ENCODE measurements at places on chromosomes 11 and 22.

DNA sequence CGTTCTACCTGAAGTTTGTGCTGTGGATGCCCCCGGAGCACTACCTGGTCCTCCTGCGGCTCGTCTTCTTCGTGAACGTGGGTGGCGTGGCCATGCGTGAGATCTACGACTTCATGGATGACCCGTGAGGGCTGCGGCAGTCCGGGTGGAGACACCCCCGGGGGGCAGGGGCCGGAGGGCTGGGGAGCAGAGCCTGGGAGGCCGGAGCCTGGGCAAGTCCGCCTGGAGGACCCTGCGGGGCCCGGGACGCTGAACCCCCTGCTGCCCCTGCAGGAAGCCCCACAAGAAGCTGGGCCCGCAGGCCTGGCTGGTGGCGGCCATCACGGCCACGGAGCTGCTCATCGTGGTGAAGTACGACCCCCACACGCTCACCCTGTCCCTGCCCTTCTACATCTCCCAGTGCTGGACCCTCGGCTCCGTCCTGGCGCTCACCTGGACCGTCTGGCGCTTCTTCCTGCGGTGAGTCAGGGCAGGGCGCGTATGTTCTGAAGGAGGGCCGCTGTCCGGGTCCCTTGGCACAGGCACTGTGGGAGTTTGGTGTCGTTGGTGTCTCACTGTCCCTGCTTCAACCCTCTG is 17.3 kb downstream of the RNH1 start:
- DNase-seq, result no peak

DNA sequence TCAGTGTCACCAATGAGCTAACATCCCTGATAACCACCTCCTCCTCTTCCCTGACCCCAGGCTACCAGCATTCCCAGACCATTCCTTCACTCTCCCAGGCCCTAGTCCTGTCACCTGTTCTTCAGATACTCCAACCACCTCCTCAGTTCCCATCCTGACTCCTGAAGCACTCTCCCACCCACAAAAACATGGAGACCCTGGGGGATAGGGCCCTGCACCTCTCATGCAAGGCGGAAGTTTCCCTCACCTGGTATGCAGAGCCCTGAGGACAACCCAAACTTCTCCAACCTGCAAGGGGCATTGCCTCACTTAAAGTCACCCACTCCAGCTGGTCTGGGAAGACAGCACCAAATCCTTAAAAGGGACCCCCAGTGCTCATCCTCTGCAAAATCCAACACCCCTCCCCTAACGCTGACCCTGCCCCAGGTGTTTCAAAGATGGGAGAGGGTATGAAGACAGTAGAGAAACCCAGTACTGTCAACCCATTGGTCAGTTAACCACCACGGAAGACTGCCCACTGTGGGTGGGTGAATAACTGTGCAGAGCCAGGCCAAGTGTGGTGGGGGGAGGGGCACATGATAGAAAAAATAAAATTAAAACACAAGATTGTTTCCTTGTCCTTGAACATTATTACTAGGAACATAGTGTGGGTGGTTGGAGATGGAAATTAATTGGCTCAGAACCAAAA is 1.4 kb downstream of the TNKS1BP1 start:
- no peak for DNase-seq

DNA sequence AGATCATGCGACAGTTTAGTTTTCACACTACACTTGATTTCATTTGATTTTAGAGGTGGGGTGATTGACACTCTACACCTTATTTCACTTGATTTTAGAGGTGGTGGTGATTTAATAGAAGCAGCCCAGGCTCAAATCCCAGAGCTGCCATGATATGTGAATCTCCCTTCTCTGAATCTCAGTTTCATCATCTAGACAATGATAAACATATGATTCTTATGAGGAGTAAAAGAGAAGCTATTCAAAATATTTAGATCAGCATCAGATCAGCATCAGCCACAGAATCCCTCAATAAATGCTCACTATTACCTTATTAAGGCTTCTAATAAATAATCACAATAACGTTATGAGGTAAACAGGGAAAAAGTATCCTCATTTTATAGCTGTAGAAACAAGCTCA is 98.8 kb downstream of the MSANTD4 start:
- no peak for DNase-seq

DNA sequence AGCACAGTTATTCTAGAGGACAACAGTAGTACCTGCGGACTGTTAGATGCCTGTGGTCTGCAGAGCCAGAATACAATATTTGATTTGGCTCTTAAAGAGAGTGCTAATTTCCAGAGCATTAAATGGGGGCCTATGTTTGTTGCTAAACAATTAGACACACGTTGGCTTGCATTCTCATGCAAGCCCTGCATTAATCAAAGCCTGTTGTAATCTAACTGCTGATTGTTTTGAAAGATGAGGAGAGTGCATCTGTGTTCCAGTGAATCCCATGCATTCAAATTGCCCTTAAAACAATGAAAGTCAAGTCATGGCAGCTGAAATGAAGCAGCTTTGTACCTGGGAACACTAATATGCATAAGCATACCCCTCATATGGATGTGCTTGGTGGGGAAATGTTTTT is 419.4 kb downstream of the DYNC2H1 start:
- no peak for DNase-seq

- DNase-seq, result no peak
Observed at GRCh38 chr11:82959987-82960778, 58.6 kb downstream of the DDIAS start.

DNA sequence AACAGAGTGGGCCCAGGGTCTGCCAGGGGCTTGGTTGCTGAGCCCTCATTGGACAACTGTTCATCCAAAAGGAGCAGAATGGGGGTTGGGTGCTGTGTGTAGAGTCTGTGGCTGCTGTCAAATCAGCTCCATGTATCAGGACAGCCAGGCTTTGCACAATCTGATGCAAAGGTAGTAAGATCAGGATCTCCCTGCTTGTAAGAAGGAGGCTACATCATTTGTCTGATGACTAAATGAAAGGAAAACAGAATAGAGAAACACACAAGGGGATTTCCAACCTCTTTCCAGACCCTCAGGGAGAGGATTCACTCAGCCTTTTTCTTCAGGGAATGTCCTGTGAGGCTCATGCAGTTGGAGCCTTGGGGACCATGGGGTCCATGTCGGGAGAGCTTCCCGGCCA is 7.2 kb downstream of the MICAL2 start:
- DNase-seq, result no peak

- DNase-seq, result no peak
Observed at GRCh38 chr11:62548545-62549335, 2.1 kb upstream of the AHNAK start.

GRCh38 chr11:123406441-123407129 is 23.5 kb upstream of the GRAMD1B start:
- DNase-seq, result no peak

- DNase-seq, result no peak
Observed at GRCh38 chr11:86151174-86152005, 82.5 kb upstream of the PICALM start.

DNA sequence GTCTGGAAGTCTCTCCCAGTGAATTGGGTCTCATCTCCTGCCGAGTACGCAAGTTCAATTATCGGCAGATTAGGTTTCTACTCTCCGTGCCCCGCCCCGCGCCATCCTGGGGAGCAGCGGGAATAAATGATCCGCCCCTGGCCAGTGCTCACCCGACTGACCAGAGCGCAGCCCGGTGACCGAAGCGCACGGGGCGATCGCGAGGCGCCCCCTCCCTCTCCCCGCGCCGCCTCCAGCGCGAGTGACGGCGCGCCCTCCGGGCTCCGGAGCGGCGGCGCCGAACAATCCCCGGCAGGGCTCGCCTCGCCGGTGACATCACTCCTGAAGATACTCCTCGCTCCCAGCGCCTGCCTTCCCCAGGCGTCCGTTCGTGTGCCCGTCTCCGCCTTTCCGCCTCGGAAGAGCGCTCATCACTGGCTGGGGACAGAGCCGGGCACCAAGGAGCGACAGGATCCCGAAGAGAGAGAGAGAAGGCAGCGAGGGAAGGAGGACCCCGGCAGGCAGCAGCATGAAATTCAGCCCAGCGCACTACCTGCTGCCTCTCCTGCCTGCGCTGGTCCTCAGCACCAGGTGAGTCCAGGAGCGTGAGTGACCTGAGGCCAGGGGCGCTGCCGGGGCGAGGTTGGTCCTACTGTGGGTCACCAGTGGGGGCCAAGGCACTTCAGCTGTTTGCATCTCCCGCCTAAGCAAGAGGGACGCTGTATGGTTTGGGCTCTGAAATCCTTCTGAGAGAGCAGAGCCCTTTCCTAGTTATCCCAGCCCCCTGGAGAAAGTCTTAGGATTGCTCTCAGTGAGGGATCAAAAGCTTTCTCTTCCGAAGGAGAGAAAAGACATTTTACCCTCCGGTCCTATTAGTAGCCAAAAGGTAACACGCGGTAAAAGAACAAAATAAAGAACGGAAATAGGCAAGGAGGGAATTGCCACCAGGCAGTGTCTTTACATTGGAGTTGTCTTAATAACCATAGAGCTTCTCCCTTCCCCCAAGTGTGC is at the start of gene LUZP2:
TSS of gene LUZP2 (plus strand) at position 318 of the 990 bp plus-strand sequence.
- DNase-seq, result no peak

DNA sequence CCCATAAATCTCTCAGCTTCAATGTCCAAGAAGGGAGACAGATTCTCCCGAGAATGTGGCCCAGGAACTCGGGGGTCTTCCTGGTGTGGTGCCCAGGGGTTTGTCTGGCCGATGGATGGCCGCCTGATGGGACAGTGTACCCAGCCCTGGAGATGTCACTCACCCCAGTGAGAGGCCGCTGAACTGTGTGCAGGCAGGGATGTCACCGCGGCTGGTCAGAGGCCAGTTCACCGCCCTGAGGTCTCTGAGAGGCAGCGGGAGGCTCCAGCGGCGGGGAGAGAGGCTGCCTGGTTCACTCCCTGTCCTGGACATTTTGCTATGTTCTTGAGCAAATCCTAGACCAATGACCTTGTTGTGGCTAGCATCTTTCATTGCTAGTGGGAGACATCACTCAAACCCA is 1349.5 kb downstream of the BRD1 start:
- no peak for DNase-seq

DNA sequence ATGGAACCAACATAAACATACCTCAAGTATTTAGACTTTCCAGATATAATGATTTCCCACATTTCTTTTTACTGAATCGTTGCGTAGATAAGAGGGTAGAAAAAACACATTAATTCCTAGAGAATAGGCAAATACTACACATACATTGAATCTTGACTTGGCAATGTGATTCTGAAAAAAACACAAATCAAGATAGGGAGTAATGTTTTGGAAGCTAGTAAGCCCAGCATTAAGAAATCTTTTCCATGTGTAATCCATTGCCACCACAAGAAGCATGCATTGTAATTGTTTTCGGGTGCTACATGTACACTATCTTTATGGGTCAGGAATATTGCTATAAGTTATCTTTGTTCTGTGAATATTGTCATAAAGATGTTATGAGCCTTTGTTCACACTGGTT is 269.8 kb upstream of the PDGFD start:
- DNase-seq, result no peak

- no peak for DNase-seq
Observed at GRCh38 chr22:29512031-29512430, 32.0 kb downstream of the NEFH start.

- no peak for DNase-seq
Observed at GRCh38 chr11:118099838-118100556, 13.2 kb upstream of the SMIM35 start.

GRCh38 chr11:118497831-118498230 is 29.4 kb upstream of the TTC36 start:
- no peak for DNase-seq

DNA sequence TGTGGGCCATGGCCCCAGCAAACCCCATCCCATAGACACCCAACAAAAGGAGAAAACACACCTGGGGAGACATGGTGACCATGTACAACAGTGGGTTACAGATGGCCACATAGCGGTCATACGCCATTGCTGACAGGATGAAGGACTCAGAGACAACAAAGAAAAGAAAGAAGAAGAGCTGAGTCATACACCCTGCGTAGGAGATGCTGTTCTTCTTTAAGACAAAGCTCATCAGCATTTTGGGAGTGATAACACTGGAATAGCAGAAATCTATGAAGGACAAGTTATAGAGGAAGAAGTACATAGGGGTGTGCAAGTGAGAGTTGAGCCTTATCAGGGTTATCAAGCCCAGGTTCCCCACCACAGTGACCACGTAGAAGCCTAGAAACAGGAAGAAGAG is 4.9 kb downstream of the OR8B8 start:
- no peak for DNase-seq

- DNase-seq, result no peak
Observed at GRCh38 chr11:44743326-44743725, 16.6 kb downstream of the TSPAN18 start.

DNA sequence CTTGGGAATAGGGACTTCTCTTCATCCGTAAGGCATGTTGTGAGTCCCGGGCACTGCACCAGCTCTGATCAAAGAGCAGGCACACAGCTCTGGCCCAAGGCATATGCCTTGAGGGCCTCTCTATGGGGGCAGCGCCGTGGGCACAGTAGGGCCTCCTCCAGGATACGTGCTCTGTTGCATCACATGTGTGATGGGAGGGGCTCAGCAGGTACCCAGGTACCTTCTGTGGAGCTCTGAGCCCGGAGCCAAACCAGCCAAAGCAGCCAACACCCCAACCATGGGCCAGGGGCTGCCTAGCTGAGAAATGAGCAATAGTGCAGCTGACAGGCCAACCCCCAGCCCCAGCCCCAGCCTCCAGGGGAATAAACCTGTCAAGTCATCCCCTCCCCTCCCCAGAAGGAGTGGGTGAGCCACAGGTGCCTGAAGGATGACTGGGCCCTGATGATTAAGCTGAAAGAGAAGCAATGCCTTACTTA is 79.7 kb upstream of the SHISAL1 start:
- DNase-seq, result no peak

DNA sequence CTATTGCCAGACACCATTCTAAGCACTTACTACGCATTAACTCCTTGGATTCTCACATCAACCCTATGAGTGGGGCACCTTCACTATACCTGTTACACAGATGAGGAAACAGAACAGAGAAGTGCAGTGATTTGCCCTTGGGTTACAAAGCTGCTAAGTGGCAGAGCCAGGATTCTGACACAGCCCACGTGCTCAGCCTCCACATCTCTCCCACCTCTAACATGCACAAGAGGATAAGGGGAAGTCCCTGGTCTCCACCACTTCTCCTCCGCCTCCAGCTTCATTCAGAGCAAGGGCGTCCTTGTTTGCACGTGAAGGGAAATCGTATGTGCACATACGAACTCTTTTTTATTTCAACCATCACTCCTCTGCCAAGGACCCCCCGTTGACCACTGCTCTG is 53.7 kb downstream of the CDON start:
- DNase-seq, result no peak

GRCh38 chr11:111514216-111515031 is at the start of gene HOATZ:
Gene HOATZ, plus strand, starts transcription at chr11:111514778. Its CDS starts 7 bp downstream, at chr11:111514785.
- no peak for DNase-seq

- no peak for DNase-seq
Observed at GRCh38 chr11:788009-788640, 1.8 kb downstream of the CEND1 start.

- DNase-seq, result no peak
Observed at GRCh38 chr11:78808923-78809322, 234.3 kb upstream of the NARS2 start.

All from activated CD8-positive, alpha-beta memory T cell treated with anti-CD3 and anti-CD28 coated beads for 48 hours (primary cell).